ENCODE measurements at places on chromosomes 4 and X.

GRCh38 chr4:8050180-8050554 is 108.4 kb downstream of the ABLIM2 start:
- DNase-seq: no peak

- peak; percentile 53 for DNase-seq
Observed at GRCh38 chrX:120568035-120568434, 7.3 kb upstream of the CUL4B start.

DNA sequence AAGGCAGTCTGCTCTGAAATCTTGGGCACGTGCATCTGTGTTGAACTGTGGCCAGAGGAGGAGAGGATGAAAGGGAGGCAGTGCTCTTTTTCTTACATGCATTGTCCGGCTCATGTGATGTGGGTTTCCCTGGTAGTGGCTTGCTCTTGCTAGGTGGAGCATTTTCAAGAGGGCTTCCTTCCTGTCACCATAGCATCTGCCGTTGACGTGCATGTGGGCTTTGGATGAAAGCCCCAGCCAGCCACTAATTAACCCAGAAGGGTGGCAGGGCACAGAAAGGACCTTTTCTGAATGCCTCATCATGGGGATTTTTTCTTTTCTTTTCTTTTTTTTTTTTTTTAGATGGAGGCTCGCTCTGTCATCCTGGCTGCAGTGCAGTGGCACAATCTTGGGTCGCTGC is 121.3 kb downstream of the GPR143 start:
- no peak for DNase-seq

- DNase-seq: no peak
Observed at GRCh38 chr4:30720661-30721184, 554 bp downstream of the PCDH7 start.

GRCh38 chr4:4425119-4425690 is 38.3 kb downstream of the NSG1 start:
- DNase-seq: no peak

GRCh38 chr4:76022677-76023076 is 620 bp downstream of the CXCL10 start:
- DNase-seq: no peak

- DNase-seq: no peak
Observed at GRCh38 chr4:2066011-2066551, 7.0 kb downstream of the NAT8L start.

GRCh38 chr4:186266729-186267456 is 904 bp downstream of the F11 start:
- no peak for DNase-seq

DNA sequence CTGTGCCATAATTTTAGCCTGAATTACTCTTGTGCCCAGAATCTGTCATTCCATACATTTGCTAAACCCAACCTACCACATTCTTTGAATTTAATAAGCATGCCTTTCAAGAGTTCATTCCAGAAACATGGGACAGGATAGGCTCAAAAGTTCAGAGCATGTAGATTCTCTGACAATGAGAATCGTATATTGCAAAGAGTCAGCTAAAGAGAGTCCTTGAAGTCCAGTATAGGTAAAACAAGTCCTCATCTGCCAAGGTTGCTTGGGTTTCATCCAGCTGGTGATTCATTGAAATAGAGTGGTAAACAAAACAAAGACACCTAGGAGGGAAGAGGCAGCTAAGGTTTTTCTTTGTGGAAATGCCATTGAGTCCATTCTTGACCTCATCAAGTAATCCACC is 249.3 kb upstream of the DIPK2B start:
- DNase-seq: peak; percentile 1

DNA sequence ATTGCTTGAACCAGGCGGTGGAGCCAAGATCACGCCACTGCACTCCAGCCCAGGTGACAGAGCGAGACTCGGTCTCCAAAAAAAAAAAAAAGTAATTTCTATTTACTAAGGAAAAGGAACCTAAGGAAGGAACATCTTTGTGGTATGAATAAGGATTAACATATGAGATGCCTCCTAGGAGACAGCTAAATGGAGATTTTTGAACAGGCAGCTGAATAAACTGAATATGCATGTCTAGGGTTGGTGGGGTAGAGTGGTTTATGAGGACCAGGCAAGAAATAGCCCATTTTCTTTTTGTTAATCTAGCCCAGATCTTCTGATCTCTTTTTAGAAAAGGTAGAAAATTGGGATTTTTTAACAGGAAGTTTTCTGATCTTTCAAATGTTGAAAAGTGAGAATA is 59.9 kb upstream of the TBC1D14 start:
- DNase-seq: no peak

DNA sequence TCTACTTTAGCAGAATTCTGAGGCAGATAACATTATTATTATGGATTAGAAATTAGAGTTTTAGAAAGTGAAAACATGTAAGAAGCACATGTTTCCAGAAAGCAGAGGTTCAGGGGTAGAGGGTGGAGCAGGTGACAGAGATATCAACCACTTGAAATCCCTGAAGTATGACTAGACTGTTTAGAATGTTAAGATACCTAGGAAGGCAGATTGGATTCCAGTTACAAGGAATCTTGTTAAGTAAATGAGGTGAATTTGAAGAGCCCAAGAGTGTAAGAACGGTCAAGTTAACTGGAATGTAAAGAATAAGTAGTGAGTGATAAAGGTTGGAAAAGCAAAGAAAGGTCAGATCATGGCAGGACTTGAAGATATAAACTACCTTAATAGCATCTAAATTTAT is 37.6 kb downstream of the ARSJ start:
- DNase-seq: no peak

- DNase-seq: no peak
Observed at GRCh38 chr4:11801466-11802446, 373.1 kb upstream of the HS3ST1 start.

DNA sequence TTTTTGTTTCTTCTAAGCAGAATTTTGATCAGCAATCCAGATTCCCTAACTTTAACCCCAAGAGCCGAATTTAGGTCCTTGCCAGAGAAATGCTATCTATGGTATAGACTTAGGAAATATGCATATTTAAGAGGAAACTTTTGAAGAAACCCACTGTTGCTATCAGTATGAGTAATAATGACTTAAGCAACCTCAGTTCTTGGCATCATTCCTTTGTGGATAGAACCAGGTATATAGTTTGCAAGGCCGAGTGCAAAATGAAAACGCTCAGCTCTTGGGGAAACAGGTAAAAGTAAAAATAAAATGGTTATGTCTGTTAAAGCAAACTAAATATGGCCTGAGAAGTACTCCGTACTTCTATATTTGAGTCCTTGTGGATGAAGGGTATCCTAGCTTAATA is 78.1 kb downstream of the ARSF start:
- no peak for DNase-seq

GRCh38 chr4:85806334-85806733 is 331.4 kb downstream of the ARHGAP24 start:
- no peak for DNase-seq

- no peak for DNase-seq
Observed at GRCh38 chr4:183961795-183962194, 56.7 kb downstream of the STOX2 start.

- DNase-seq: no peak
Observed at GRCh38 chr4:156557920-156558319, 413.7 kb downstream of the PDGFC start.

DNA sequence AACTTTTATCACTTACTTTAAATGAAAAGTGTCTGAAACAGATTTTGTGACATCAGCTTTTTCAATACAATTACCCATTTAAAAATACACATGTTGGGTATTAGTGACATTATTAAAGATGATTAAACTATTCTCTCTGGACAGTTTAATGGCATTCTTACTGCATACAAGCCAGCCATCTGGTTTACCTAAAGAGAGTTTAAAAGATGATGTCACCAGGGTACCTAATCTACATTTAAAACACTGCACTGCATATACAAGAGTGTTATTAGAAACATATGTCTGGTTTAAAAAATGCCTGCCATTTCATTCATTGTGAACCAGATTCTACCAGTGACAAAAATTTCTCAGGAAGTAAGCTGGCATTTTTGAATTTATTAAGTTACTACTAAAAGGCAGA is 919.1 kb downstream of the ADGRL3 start:
- DNase-seq: no peak

DNA sequence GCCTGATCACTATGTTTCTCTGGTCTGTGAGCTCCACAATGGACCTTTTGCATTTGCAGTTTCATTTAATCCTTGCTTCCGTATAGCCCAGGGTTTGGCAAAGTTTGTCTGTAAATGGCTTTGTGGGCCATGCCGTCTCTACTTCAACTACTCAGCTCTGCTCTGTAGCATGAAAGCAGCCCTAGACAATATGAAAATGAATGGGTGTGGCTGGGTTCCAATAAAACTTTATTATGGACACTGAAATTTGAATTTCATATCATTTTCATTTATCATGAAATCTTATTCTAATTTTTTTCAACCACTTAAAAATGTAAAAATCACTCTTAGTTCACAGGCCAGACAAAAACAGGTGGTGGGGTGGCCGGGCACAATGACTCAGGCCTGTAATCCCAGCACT is 41.5 kb downstream of the ACE2 start:
- DNase-seq: no peak

- no peak for DNase-seq
Observed at GRCh38 chr4:143337600-143338287, 1.1 kb downstream of the GAB1 start.

GRCh38 chr4:48203819-48204218 is 65.8 kb downstream of the TEC start:
- no peak for DNase-seq

- DNase-seq: peak; percentile 36
Observed at GRCh38 chrX:107632346-107632745, 4.0 kb downstream of the PRPS1 start.

GRCh38 chr4:18847249-18847890 is 825.8 kb upstream of the LCORL start:
- DNase-seq: no peak

- DNase-seq: no peak
Observed at GRCh38 chr4:126794363-126794762, 838.4 kb upstream of the INTU start.

- no peak for DNase-seq
Observed at GRCh38 chrX:148426467-148426866, 74.0 kb upstream of the AFF2 start.
